ENCODE measurements at places on chromosomes 7 and 10.

GRCh38 chr7:74015670-74016069 lies 12.3 kb upstream of the ELN start:
- DNase-seq: no peak

DNA sequence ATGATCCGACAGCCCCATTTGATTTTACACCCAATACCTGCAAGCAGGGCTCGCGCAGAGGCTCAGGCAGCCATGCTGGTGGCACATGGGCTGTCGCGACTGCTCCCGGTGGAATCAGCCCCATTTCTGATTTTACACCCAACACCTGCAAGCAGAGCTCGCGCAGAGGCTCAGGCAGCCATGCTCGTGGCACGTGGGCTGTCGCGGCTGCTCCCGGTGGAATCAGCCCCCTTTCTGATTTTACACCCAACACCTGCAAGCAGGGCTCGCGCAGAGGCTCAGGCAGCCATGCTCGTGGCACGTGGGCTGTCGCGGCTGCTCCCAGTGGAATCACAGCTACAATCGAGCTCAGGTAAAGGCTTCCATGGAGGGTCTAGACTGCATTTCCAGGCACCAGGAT lies 244.1 kb downstream of the PTPRN2 start:
- DNase-seq: no peak

- DNase-seq: no peak
These were observed 3.9 kb upstream of the PAX2 start for GRCh38 chr10:100741378-100742075.

- DNase-seq: no peak
These were observed 3.5 kb downstream of the BMI1 start for GRCh38 chr10:22324413-22324812.

DNA sequence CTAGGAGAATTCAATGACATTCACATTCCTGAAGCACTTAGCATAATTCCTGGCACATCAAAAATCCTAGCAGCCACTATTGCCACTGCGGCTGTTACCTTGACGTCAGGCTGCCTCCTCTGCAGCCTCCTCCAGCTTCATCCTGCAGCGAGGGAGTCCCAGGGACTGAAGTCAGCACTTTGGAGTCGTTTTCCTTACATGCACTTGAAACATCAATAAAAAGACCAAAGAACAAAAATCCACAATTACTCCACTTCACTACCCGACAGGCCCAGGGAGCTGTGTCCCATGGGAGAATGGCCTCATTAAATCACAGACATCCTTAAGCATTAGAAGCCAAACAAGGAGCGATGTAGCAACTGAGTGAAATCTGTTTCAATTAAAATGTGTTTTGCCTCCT lies 48.6 kb upstream of the NANOS1 start:
- no peak for DNase-seq

DNA sequence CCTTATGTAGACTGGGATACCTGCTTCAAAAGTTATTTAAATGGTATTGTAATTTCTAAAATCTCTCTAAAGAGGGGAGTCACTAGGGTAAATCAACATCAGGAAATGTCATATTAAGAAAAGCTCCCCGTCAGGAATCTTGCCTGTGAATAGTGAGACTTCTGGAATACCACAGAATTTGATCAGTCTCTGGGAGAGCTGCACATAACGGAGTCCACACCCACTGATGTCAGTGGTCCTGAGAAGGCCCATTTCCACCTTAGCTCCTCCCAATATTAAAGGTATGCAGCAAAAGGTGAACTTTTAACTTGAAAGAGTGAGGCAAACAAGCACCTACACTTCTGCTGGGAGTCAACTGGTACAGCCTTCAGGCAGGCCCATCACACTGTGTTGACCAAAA lies 27.3 kb downstream of the STN1 start:
- no peak for DNase-seq

- no peak for DNase-seq
These were observed 46.7 kb downstream of the ZNF777 start for GRCh38 chr7:149414171-149414570.

DNA sequence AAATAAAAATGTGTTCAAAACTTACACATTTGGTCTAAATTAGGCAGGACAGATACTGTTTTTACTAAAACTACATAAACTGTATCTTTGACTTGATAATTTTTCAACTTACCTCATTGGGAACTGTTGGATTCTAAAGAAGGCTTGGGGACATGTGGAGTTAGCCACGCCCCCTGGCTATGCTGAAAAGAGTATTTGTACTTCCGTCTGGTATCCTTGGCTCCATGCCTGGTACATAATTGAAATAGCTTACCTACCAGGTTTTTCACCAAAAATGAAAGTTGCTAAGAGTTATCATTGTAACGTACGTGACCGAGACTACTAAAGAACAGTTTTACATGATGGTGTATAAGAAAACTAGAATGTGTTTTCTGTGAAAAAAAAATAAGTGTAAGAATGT lies 604.8 kb upstream of the IGFBP3 start:
- no peak for DNase-seq

DNA sequence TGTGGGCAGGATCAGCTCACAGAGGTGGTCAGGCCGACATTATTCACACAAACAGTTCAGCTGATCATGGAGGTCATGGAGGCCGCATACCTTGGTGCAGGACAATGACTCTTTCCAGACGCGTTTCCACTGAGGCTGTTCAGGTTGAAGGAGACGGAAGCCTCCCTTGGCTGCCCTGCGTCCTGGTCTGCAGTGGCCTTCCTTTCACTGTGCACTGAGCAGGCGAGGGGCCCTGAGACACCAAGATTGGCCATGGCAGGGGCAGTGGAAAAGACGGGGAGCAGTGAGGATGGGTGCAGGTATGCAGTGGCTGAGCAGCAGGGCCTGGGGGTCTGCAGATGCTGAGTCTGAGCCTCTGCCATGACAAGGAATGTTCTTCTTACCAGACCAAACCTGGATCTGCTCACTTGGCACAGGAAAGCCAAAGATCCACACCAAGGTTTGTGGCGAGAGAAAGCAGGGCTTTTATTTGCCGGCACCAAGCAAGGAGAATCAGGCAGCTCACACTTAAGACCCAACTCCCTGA lies 263.3 kb downstream of the GLRX3 start:
- DNase-seq: no peak

GRCh38 chr7:140639366-140640053 lies 1.1 kb downstream of the DENND2A start:
- no peak for DNase-seq

DNA sequence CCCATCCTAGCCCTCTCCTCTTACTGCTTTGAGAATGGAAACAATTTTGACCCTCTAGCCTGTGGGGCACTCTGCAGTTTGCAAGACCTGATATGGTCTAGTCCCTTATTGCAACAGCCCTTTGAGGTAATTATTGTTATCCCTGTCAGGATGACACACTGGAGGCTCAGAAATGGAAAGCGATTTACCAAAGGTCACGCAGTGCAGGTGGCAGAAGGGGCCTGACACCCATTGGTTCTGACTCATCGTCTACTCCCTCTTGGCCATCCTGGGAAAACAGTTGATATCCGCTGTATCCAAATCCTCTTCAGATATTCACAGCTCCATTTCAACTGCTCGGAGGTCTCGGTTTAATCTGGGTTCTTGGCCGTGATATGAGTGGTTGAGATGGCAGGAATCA lies 44.7 kb upstream of the AQP1 start:
- DNase-seq: no peak

DNA sequence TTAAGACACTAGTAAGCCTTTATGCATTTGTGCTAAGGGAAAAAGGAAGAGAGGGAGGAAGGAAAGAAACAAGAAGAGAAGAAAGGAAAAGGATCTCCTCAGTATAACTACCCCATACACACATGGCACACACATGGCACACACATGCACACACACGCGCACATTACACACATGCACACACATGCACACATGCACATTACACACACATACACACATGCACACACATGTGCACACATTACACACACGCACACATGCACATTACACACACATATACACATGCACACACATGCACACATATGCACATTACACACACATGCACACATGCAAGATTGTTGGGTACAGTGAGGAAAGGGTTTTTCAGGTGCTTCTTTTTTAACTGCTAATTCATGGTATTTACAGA lies 311.2 kb downstream of the SKIDA1 start:
- no peak for DNase-seq

- DNase-seq: no peak
These were observed at the start of gene SSMEM1 for GRCh38 chr7:130207642-130208041. SSMEM1 (plus strand) TSS chr7:130207860; CDS start chr7:130207911, 51 bp downstream.

DNA sequence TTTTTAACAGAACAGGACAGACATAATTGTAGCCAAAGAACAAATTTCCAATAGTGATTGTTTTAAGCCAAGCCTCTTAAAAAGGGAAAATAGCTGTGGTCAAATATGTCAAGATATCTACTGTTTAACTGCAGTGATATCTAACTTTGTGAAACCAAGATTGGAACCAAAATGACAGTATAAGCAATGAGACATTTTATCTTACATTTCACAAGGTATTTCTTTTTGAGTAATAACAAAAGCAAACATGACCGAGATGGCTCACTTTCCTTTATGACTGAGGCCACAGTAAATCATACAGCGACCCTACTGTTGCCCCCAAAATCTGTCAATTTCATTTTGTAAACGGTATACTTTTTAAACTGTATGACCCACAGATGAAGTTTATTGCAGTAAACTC lies 215.8 kb downstream of the MLLT10 start:
- DNase-seq: no peak

- DNase-seq: no peak
These were observed 13.4 kb downstream of the PRKAG2 start for GRCh38 chr7:151863386-151864079.

DNA sequence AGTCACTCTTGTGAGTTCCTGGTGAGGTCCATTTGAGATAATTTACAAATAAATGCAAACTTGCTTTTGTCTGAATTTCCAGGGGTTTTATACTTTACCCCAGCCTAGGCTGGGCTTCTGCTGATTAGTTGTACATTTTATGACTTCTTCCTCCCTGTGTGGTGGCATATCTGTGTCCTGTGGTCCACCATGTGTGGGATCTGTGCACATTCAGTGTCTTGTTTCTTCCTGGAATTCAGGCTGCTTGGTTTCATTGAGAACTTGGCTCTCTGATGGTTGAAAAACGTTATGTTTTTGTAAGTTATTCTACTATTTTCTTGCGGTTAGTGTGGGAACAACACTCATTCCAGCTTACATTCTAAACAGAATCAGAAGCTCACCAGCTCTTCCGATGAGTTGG lies 523.4 kb upstream of the PFKP start:
- no peak for DNase-seq

GRCh38 chr10:69901022-69901421 lies 99.3 kb downstream of the COL13A1 start:
- no peak for DNase-seq

DNA sequence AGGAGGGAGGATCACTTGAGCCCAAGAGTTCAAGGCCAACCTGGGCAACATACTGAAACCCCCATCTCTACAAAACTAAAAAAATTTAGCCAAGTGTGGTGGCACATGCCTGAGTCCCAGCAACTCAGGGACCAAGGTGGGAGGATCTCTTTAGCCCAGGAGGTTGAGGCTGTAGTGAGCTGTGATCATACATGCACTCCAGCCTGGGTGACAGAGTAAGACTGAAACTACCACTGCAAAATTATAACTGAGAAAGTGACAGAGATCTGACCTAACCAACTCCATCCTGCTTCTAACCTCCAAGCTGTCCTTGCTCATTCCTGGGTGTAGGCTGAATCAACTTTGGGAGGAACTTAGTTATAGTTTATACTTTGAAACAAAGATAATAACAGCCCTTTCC lies 59.4 kb downstream of the HTR7 start:
- no peak for DNase-seq

GRCh38 chr7:14635955-14636354 lies 266.6 kb downstream of the DGKB start:
- DNase-seq: no peak

DNA sequence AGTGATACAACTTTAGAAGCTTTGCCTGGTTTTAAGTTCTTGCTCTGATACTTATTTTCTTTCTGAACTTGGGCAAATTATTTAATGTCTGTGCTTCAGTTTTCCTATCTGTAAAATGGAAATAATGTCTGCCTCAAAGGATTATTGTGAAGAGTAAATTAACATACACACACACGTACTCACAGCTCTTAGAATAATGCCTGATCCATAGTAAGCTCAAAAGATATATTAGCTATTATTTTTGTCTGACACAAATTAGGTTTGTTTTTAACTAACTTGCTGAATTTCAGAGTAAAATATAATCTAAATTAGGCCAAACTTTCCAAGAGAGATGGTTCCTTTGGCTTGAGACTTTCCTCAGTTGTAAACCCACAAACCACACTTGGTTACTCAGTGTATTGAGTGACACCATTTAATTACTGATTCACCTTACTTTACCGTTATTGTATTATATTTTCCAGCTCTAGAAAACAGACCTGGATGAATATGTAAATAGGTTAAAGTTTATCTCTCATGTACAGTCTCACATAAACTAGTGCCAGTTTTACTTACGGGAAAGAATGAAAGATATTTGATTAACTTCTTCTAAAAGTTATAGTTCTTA lies 50.4 kb downstream of the VTI1A start:
- no peak for DNase-seq

- DNase-seq: no peak
These were observed 46.8 kb downstream of the TBXAS1 start for GRCh38 chr7:139875821-139876241.

- no peak for DNase-seq
These were observed 23.9 kb downstream of the SLC18A2 start for GRCh38 chr10:117264782-117265181.

DNA sequence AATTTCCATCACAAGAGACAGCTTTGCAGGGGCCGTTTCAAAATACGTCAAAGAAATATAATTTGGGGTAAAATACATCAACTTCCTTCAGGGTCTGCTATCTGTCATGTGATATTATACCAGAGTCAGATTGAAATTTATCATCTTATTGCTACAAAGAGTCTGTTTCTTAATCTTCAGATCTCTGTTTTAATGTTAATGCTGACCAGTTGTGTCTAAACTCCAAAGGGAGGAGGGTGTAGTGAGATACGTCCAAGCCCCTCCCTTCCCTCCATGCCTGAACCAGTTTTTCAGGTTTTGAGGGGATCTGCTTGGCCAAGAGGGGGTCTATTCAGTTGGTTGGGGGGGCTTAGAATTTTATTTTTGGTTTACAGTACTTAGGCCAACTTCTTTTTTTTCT lies 891.6 kb downstream of the GRM8 start:
- no peak for DNase-seq

GRCh38 chr10:23406409-23406808 lies 32.5 kb upstream of the OTUD1 start:
- DNase-seq: no peak

DNA sequence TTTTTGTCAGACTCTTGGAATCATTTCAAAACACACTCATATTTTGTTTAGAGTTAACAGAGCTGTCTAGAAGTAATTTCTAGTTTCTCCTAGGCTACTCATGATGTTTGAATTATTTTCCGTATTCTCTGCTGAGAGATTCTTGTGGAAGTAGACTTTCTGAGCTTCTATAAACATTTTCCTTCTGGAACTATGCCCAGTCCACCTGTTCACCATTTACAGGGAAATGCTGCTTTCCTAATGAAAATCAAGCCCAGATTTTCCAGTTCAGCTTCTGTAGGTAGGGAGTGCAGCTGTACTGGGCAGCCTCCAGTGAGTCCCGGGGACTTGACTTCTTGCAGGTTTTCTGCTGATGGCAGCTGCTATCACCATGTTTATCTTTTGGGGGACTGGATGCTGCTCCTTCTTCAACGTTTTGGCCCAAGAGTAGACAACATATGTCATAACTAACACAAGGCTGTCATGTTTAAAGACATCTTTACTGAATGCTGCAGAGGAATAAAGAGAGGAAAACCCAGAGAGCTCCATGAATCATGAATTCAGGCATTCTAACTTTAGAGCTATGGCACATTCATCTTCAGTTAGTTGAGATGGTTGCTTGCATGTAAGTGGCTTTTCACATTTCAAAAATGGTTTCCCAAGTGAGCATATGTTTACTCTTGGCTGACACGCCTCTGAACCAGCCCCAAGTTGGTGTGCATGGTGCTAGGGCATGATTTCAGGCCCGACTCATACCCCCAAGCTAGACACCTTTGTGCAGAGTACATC lies 85.6 kb downstream of the SDK1 start:
- DNase-seq: no peak
